Heart right ventricle (tissue), 16 donors: ENCODE measurements at places on chromosomes 2 and 18.

GRCh38 chr2:64263315-64263714 is 119.1 kb upstream of the PELI1 start:
- DNase-seq = no peak

GRCh38 chr2:39491653-39492052 is 54.6 kb upstream of the MAP4K3 start:
- DNase-seq = no peak

DNA sequence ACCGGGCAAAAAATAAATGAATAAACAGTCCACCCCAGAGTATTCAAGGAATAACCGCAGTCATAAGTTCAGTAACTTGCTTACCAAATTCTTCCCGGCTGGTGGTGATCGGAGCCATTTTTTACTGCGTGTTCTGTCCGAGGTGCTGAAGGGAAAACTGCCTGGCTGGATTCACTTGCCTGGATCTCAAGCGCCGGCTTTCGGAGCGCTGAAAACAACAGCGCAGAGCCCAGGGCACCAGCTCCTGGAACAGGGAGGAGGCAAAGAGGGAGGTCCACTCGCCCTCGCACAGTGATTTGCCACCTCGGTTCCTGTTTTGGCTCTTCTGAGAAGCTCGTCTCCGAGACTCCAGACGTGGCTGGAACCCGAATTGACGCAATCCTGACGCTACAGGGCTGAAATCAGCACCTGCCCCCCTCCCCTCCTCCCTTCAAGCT is at the start of gene SYT4:
TSS of gene SYT4 (minus strand) at position 327 of the 437 bp plus-strand sequence. CDS start at position 118, 209 bp downstream.
- peak; percentile 13 for DNase-seq

DNA sequence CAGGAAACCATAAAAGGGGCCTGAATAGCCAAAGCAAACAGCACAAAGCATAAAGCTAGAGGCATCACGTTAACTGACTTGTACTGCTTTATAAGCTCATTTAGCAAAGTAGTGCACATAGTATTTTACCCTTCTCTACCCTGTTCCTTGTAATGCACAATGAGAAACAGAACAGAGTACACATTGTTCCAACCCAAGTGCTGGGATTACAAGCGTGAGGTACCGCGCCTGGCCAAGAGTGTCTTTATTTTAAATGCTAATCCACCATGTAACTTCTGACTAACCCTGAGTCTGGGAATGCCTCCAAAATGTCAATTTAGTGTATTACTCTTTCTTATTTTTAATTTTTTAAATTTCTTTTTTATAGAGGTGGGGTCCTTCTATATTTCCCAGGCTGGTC is 46.4 kb upstream of the STON1 start:
- DNase-seq = no peak

DNA sequence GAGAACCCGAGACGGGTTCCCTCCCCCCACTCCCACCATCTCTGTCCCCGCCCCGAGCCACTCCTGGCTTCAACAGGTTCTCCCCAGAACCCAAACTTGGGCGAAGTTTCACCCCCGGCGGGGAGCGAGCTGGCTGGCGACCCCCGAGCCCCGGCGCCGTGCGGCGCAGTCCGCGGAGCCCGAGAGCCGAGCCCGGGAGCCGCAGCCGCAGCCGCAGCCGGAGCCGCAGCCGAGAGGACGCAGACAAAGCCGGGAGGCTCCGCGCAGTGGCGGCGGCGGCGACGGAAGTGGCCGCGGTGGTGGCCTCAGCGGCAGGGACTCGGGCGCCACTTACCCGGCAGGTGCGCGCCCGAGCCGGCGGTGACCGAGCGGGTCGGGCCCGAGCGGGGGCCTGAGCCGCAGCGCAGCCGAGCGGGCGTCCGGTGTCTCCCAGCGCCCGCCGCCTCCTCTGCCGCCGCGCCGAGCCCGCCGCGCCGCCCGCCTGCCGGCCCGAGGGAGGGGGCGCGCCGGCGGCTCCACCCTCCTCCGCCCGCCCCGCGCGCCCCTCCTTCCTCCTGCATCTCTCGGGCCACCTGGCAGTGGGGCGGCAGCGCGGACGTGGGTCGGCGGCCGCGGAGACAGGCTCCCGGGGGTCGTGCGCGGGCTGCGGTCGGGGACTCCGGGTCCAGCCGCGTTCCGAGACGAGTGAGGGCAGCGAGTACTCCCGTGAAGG is at the start of gene ECEL1:
TSS of gene ECEL1 (minus strand) at position 450 of the 712 bp plus-strand sequence. CDS start 1,181 bp downstream, outside the sequence.
- no peak for DNase-seq

- DNase-seq = peak; percentile 56
These were observed 273.3 kb downstream of the TNS1 start for GRCh38 chr2:217729421-217730053.

GRCh38 chr2:101063352-101064124 is 61.4 kb downstream of the RPL31 start:
- no peak for DNase-seq

GRCh38 chr2:85422072-85422457 is 3.6 kb downstream of the SH2D6 start:
- DNase-seq = no peak

GRCh38 chr2:168565112-168565511 is 109.0 kb downstream of the CERS6 start:
- DNase-seq = no peak

DNA sequence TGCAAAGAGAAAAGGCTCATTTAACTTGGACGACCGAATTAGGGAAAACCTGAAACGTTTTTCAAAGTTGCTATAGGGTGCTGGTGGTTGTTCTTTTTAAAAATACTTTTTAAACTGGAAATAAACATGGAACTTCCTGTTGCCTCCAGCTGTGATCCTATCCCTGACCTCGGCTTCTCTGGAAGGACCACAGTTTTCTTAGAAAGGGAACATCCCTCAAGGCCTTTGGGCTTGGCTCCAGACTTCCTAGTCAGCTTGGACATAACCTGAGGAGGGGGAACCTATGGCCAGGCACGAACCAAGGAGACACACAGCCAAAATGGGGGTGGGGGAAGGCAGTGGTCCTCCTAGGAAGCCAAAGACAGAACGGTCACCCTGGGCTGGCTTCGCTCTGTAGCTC is 57.7 kb downstream of the CENPO start:
- peak; percentile 51 for DNase-seq

- no peak for DNase-seq
These were observed 66.7 kb upstream of the FAM136A start for GRCh38 chr2:70368545-70368944.

GRCh38 chr2:23492921-23493320 is 107.9 kb downstream of the KLHL29 start:
- DNase-seq = no peak

DNA sequence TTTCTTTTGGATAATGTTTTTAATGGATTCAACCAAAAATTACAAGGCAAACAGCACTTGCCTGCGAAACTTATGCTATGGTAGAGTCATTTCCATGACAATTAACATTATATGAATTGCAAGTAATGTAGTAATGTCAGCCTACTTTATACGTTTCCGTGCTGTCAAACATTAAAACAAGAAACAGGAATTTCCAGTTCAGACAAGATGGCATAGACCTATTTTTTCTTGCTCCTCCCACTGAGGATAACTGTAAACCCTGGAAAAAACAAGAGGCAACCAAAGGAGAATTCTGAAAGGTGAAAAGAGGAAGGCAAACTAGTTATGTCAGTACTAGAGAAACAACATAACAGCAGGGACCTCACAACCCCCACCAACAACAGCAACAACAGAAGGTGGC is 170.7 kb downstream of the DIS3L2 start:
- no peak for DNase-seq

DNA sequence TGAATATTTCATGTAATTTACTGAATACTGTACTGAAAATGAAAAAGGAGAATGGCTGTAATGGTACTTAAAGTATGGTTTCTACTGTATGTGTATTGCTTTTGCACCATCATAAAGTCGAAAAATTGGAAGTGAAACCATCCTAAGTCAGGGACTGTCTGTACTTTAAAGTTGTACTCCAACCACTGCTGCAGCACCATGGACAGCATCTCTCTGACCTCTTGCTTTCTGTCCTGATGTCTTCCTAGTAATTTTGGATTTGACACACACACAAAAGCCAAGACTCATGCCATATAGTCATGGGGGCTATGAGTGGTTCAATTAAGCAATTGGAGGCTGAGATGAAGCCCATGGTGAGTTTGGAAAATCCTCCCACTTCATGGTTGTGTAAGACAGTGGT is 256.3 kb upstream of the PKDCC start:
- no peak for DNase-seq

DNA sequence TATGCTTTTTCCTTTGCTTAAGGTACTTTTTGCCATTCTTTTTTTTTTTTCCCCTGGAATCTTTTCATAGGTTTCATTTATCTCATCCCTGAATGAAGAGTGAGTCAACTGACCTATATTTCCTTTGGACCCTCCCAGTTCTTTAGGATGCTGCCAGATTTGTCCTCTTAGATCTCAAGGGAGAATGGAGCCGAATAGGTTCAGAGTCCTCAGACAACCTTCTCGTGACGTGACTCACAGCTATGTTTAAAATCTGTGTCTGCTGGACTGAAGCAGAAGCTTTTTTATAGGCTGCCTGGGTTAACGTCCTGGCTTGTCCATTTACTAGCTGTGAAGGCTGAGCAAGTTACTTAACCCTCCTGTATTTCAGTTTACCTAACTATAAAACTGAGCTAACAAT is 358.6 kb downstream of the DLGAP1 start:
- DNase-seq = no peak

DNA sequence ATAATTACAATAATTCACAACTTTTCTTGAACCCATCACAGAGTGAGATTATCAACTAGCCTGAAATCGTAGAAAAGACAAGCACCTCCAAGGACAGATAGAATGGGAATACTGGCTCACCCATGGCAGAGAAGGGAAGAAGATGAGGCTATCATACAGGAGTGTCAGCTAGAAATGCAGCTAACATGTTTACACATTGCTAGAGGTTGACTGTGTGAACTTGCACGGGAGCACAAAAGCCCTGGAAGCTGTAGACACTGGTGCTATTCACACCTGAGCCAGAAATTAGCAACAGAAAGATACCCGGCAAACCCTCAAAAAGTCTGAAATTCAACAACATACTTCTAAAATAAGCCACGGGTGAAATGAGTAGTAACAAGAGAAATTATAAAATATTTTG is 131.8 kb downstream of the ZAP70 start:
- DNase-seq = no peak

DNA sequence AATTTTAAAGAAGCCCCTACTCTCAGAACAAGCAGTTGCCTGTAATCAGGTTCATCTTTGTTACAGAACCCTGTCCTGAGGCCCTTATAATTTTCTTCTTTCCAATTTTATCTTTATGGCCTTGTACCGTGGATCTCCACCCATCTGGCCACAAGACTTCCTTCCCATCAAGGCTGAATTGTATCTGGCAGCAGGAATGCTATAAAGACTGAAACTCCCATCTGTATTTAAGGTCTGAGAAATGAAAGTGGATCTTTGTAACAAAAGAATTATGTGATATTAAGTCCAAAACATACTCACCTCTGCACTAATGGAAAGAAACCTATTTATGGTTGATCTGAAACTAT is 91.8 kb downstream of the METTL8 start:
- DNase-seq = no peak

DNA sequence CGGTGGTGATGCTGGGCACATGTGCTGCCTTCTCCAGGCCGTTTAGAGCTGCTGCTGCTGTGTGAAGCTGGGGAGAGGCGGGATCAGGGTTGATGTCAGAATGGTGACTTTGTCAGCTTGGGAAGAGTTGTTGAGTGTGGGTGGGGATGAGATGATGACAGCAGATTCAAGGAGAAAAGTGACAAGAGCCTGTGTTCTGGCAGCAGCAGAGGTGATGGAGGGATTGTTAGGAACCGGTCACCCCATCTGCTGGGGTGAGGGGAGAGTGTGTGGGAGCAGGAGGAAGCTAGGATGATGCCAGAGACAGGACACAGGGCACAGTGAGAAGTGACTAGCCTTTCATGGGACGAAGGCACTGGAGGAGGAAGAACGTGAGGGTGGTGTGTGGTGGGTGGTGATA is 345.5 kb downstream of the RNF144A start:
- DNase-seq = no peak

DNA sequence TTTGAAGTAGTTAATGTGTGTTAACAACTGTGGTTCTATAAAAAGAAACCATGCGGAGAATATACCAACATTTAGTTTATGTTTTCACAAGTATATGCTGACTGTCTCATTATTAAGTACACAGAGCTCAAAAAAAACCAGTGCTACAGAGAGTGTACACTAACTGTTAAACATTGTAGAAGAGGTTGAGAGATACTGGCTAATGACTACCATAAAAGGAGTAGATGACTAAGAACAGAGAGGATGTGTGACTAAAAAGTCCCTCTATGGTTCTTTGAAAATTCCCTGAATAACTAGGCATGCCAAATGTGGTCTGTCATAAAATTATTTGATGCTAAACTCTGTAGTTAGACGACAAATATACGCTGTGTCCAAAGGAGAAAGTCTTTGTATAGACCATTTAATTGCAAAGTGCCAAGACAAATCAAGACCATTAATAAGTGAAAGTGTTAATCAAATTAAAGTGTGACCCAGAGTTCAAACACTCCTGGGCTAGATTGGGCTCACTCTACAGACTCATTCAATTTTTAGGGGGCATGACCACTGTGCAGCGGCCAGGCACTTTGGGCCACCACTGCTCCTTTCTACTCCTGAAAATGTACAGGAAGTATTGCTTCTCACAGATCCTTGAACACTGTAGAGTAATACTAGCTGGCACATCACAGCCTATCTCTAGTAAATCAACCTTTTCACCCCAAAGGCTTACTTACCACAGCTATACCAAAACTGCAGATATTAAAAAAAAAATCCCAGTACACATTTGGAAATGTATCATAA is 45.1 kb upstream of the SERTAD2 start:
- DNase-seq = no peak

DNA sequence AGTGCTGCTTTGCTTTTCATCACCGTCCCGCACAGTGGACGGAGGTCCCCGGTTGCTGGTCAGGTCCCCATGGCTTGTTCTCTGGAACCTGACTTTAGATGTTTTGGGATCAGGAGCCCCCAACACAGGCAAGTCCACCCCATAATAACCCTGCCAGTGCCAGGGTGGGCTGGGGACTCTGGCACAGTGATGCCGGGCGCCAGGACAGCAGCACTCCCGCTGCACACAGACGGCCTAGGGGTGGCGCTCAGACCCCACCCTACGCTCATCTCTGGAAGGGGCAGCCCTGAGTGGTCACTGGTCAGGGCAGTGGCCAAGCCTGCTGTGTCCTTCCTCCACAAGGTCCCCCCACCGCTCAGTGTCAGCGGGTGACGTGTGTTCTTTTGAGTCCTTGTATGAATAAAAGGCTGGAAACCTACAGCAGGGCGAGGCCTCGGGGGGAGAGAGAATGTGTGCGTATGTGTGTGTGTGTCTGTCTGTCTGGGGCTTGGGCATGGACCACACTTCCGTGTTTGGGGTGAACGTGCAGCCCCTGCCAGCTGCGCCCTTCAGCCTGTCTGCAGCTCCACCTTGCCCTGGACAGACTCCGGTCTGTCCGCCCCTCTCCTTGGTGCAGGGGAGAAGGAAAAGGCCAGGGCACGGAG is 32.3 kb downstream of the GPC1 start:
- DNase-seq = no peak

GRCh38 chr18:78855188-78855587 is 124.4 kb upstream of the SALL3 start:
- no peak for DNase-seq
